ENCODE measurements at places on chromosomes 2 and 18.

DNA sequence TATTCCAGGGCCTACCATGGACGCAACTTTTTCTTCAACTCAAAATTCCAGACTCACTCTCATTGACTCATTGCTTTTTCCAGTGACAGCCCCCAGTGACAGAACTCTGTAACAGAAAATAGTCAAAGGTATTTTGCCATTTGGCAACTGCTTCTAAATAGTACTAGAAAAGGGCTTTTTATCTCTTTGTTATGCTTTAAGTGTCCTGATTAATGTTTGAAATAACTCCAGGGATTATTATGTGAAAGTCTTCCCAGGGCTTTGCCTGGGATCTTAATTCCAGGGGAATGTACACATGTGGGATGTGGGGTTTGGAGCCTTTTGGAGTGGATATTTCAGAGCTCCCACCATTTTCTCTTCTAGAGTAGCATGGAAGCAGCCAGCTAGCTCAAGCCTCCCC is 198.8 kb downstream of the KCNS3 start:
- DNase-seq: no peak

- no peak for DNase-seq
Measured at GRCh38 chr2:48213646-48214045, 307.3 kb upstream of the FBXO11 start.

DNA sequence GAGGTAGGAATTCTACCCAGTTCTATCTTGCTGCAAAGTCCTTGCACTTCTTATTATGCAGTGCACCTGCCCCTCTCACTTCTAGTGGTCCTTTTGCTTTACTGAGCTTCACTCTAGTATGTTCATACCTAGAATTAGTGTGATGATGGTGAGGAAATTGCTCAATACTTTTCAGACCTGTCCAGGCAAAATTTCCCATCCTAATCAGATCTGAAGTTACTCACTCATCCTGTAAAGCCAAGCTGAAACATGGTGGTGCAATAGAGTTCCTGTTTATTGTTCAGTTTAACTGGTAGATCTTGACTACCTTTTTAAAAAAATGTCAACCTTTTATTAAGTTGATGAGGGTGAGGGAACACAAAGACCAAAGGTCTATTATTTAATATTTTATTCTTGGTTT is 12.6 kb upstream of the FIGN start:
- no peak for DNase-seq

DNA sequence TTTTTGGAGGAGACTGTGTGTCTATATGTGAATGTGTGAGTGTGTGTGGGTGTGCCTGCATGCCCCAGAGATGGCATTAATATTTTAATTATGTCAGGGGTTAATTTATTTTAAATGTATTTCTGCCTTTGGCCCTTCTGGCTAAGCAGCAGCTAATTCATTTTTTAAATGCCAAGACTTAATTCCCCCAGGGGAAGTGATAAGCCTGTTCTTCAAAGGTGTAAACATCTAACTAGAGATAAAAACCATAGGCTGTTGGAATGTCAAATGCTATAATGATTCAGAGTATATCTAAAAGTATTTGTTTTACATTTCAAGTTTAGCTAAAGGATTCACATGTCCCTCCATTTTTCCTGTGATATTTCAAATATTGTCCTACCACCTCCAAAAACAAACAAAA is 184.7 kb downstream of the SPP2 start:
- DNase-seq: no peak

DNA sequence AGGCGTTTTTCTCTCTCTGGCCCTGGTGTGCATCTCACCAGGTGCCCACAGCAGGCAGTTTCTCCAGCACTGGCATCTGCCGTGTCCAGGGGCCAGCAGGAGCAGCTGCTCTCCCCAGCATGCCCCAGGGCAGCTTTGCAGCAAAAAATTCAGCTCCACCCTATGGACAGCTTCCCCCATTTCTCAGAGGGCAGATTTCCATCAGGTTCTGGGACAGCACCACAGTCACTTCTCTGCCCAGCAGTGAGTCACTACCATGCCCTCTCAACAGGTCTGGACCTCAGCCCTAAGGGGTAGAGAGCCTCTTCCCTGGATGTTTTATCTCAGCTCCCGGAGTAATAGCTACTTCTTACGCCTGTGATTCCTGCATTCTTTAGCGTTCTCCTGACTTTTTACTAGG is 170.2 kb upstream of the RAB12 start:
- DNase-seq: no peak

DNA sequence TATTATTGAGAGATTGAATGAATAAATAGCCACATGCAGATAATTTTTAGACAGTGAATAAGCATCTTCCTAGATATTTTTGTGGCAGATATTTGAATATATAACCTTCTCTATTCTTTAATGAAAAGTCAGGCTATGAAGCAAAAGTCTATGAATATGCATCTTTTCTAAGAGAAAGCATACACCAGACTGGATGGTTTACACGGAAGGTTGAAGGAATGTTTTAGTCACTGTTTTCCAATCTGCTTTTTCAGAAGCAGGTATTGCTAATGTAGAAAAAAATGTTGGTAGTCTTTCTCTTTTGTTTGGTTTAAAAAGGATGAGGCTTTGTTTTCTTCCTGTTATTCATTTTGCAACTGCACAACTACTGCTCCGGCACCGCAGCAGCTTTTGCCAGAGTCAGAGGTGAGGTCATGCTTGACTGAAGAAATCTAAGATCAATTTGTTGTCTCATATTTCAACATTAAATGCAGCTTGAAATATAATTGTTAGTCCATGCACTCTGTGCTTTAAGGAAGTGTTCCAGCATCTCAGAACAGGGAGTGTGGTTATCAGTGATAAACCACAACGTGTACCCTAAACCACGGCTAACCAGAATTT is 1540.8 kb upstream of the PIK3C3 start:
- DNase-seq: no peak

Data from activated T-cell treated with anti-CD3 and anti-CD28 coated beads for 24 hours (primary cell).